Left forelimb (tissue), 1 donor: ENCODE measurements at places on chromosomes 1 and 21.
A peak's percentile ranks its signal among the peaks of the same experiment; 100 is the strongest.

DNA sequence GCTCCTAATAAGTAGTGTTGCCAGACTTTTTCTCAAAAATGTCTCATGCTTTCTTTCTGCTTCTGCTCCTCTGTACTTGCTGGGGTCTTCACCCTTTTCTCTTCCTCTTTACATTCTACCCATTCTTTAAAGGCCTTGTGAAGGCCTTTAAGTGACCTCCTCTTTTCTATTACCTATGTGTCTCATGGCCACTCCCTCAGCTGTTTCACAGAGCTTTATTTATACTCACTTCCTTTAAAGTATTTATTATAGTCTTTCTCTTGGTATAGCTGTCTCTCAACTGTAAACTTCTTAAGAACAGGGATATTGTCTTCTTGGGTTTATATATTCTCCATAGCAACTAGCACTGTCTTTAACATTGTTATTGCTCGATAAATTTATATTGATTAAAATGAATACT is 792 bp downstream of the GOLPH3L start:
- DNase-seq = no peak

DNA sequence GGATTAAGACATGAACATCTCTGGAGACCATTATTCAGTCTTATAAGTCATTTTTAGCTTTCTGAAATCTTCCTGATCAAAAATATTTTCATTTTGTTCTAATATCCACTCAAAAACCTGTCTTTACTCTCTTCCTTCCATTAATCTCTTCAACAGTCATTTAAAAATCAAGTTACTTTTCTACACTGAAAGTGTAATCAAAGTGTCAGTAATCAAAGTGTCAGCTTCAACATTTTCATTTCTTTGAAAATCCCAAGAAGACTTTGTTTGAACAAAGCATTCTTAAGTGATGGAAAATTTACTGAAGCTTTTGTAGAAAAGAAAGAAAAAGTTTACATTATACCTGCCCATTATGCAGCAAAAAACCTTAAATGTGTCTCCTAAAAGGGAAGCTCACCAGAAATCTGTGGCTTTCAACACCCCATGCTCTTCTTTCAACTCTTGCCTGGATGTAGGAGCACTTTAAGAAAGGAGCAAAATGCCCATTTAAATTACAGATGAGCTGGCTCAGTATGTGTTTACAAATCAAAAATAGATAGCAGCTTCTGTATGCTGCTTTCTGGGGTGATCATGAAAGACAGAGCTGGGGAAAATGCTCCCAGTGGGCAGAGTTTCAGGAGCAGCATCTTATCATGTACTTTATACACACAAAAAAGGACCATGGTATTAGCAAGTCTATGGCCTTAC is 260.8 kb upstream of the NCAM2 start:
- DNase-seq = no peak

DNA sequence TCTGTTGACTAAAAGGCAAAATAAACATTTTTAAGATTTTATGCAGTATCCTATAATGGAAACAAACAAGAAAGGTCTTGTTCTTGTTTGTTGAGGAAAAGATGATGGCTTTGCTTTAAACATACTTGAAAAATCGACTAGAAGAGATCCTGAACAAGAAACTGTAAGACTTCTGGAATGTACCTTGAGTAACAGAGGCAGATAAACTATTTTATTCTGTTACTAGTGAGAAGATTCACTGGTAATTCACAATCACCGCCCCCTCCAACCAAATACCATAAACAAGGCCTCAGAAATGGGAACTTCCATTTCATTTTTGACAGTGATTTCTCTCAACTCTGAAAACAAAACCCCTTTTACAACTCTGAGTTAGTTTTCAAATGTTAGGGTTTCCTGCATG is 18.1 kb downstream of the TSEN15 start:
- DNase-seq = no peak

GRCh38 chr1:6008084-6008415 is 15.8 kb upstream of the NPHP4 start:
- no peak for DNase-seq

DNA sequence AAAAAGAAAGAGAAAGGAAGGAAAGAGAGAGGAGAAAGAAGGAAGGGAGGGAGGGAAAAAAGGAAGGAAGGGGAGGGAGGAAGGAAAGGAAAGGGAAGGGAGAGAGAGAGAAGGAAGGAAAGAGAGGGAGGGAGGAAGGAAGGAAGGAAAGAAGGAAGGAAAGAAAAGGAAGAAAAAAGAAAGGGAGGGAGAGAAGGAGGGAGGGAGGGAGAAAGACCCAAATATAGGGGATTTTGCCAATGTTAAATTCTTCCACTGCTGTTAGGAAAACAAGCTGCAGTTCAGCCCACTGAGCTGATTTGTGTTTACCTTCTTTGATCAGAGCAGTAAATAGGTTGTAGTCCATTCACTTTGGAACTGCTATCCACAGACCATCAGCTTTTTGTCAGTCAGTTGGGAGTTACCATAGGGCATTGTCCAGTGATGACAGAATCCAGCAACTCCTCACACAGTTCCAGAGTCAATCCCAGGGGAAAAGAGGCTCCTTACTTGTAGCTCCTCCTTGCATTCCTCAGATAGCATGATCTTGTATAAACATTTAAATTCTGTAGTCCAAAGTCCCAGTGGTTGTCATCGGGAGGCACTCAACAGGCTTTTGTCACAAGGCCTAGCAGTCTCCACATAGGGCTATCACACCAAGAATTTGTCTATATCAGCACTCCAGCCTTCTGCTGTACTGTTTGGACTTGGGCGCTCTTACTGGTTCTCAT is 13.5 kb upstream of the PPP1R8 start:
- DNase-seq = no peak

GRCh38 chr1:8011016-8011415 is 15.1 kb downstream of the ERRFI1 start:
- DNase-seq = no peak

- no peak for DNase-seq
Measured at GRCh38 chr1:226549094-226549936, 751 bp downstream of the STUM start.

GRCh38 chr1:204495777-204496176 is 1.2 kb upstream of the PIK3C2B start:
- DNase-seq = no peak

- no peak for DNase-seq
Measured at GRCh38 chr1:222539951-222540597, 7.8 kb downstream of the HHIPL2 start.

- DNase-seq = no peak
Measured at GRCh38 chr1:151944126-151944856, 35.0 kb upstream of the THEM4 start.

- no peak for DNase-seq
Measured at GRCh38 chr1:232574889-232575762, 54.8 kb downstream of the SIPA1L2 start.

DNA sequence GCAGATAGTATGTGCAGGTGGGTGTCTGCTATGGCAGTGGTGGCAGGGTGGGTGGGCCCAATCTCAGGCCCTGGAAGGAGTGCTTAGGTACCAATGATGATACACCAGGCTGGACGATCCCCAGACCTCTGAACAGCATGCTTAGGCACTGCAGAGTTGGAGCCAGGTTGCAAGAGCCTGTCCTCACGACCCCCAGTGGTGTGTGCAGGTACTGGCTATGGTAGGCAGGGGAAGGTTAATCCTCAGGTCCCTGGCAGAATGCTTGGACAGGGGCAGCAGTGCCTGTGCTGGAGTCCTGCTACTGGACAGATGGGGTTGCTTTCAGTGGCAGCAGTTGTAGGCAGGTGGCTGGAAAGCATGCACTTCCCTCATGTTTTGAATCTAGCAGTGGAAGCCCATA is 100.5 kb upstream of the NEK7 start:
- DNase-seq = no peak

DNA sequence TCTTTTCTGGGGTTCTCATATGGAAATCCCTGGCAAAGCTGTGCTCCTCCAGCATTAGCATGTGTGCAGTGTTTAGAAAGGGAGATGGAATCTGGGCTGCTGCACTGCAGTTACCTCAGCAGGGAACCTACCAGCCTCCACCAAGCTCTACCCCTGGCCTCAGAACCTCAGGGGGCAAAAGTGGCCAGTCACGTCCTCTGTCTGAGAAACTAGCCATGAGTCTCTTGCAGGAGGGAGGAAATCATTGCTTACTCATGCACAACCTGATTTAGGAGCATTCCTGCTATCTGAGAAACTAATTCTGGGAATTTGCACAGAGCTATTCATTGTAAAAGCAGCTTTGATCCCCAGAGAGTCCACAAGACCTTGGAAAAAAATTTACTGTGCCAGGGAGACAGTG is 80.6 kb upstream of the IPO9 start:
- DNase-seq = no peak

DNA sequence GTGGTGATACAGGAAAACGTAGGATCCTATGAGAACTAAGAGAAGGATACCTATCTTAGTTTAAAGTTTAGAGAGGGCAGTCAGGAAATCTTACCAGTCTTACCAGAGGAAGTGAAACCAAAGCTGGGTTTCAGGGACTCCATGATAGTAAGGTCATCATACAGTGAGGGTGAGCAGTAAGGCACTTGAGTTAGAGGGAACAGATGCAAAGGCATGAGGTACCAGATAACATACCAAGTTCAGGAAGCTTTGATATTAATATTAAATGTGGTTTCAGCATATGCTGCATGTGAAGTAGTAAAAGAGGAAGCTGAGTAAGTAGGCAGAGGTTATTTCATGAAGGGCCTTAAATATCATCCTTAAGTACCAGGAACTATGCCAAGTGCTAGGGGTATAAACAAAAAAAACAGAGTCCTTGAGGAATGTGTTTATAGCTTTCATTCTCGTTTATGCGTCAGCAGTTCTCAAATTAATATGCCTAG is 16.9 kb downstream of the ATG4C start:
- DNase-seq = no peak

- DNase-seq = no peak
Measured at GRCh38 chr1:235558621-235559169, 54.4 kb upstream of the B3GALNT2 start.

DNA sequence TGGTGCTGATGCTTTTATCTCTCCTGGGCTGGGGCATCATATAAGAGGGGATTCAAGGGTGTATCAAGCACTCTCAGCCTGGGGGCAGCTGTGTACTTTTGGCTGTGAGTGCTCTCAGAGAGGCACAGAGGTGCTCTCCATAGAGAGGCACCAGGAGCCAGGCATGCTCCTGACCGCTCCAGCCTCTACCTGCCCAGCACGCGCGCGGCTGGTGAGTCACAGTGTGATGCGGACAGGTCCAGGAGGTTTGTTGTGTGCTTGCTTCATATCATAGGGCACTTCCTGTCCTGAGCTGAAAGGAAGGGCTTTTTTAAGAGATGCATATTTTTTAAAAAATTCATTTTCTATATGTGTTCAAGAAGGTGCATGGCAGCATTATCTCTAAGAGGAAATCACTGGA is 93.6 kb upstream of the BCAR3 start:
- no peak for DNase-seq

DNA sequence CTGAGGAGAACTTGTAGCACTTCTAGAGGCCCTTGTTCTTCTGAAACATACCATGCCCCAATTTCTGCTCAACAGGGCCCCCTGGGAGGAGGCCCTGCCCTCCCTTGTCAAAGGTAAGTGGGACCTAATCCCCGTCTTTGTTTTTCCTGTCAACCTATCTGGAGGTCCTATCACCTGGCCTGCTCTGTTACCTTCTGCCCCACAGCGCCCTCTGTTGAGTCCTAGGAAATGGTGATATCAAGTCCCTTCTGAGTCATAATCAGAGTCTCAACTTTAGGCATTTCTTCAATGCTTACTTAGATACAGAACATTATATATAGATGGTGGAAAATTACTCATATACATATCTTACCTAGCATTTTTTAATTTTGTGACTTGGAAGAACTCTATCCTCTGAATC is 28.2 kb upstream of the FCRL4 start:
- no peak for DNase-seq

GRCh38 chr1:39957299-39958015 is 2.5 kb downstream of the MFSD2A start:
- DNase-seq = no peak

GRCh38 chr1:68293122-68293521 is 60.8 kb upstream of the WLS start:
- DNase-seq = no peak

- no peak for DNase-seq
Measured at GRCh38 chr1:201883266-201883665, 5.4 kb upstream of the SHISA4 start.

DNA sequence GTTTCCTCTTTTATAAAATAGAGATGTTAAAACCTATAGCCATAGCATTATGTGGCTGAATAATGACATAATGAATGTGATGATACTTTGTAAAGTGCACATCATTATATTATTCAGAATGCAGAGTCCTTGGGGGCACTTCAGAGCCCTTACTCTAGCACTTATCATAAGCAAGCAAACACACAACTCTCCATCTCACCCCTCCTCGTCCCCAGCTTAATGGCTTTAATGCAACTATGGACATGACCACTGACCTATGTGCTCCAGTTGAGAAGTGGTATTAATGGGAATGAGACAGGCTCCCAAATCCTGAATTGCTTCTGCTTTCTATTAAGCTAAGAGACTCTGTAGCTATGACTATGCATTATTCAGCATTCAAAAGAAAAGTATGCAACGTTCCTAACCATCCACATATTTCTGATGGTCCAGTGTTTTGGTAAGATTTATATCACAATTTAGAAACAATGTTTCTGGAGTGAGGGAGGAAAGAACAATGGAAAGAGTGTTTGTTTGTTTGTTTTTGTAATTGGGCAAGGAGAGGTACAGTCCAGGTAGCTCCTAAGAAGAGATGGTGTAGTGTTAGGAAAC is 194.0 kb upstream of the PLXNA2 start:
- no peak for DNase-seq

DNA sequence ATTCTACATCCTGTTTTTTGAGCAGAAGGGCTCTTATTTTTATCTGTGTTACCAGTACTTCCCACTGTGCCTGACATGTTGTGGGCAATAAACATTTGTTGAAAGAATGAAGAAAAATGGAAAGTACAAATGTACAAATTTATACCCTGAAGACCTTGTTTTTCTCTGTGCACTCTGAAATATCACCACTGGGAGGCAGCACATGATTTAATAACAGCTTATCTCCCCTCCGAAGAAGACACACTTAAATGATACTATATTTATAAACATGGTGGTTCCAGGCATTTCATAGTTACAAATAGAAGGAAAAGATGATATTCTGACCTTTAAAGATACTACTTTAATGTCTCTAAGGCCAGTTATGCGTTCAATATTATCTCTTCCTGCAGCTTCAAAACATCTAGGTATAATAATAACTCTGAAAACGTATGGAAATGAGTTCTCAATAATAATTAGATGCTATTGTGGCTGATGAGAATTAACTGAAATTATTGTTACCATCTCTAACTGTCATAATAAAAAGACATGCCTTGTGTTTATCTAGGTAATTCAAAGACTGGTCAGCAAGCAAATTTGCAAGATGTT is 12.8 kb downstream of the DYNLT5 start:
- DNase-seq = no peak

- no peak for DNase-seq
Measured at GRCh38 chr1:51316113-51316845, 14.1 kb downstream of the TTC39A start.

- peak; percentile 6 for DNase-seq
Measured at GRCh38 chr1:42933060-42933586, 25.5 kb downstream of the SLC2A1 start.

GRCh38 chr1:101178341-101178687 is 58.5 kb upstream of the S1PR1 start:
- DNase-seq = no peak

DNA sequence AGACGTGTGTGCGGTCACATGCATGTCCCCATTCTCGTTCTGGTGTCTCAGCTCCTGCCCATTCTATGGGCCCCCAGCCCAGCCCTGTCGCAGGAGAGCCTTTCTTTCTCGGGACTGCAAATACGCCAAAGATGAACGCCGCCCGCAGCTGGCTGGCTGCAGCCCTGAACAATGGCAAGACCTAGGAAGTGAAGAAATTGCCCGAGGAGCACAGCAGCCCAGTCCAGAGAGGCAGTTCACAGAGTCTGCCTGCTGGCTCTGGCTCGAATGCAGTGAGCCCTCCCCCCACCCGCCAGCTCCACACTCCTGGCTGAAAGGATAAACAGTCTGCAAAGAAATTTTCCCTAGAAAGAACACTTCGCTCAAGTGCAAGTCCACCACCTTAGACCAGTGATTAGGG is 23.3 kb downstream of the PAX7 start:
- DNase-seq = no peak
